ENCODE measurements at places on chromosomes 13 and 19.

DNA sequence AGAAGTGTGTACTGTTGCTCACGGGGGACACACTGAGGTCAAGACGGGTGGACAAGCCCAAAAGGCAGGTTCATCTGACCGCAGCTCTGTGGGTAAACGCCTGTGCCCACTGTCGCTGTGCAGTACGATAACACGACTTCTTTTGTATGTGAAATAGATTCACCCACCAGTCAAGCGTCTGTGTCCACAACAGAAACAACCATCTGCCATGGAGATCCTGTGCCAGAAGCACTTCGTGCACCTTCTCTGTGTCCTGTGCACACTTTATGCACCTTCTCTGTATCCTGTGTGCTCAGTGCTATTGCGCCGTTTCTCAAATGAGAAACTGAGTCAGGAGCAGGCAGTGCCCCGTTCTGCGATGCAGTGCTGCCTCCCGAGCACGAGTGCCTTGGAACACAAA, 138.9 kb downstream of the ATP11A start:
- DNase-seq: no peak

DNA sequence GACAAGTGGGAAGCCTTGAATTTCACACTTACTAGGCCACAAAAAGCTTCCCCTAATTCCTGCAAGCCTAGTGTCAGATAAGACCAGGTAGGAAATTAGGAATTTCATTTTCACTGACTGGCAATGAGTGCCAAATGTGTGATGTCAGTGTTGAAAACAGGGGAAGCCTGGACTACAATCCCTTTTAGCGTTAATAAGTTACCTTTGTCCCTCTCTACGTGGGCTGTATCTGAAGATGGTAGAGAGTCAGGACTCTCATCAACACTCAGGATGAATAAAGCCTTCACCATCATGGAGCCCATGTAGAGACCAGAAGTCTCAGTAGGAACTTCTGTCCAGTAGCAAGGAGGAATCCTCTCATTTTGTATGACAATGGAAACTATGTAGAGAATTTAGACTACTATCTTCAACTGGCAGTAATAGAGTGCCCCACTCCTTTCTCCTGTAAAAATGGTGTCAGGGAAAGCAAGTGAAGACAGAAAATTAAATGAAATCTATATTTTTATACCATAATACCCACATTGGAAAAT, 324.1 kb upstream of the KLHL1 start:
- DNase-seq: no peak

DNA sequence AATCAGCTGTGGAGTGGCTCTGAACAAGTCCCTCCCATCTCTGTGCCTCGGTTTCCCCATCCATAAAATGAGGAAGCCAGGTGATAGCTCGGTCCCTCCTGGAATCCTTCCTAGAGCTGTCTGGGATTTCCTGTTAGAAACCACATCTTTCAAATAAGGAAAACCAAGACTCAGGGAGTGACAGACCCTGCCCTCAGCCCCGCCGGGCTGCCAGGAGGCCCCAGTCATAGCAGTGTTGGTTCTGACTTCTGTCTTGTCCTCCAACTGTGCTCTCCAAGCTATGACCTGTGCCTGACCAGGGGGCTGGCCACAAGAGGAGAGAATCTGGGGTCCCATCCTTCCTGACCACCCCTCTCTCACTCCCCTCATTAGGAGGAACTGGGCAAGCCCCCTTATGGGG, 1.1 kb upstream of the SHD start:
- DNase-seq: no peak

DNA sequence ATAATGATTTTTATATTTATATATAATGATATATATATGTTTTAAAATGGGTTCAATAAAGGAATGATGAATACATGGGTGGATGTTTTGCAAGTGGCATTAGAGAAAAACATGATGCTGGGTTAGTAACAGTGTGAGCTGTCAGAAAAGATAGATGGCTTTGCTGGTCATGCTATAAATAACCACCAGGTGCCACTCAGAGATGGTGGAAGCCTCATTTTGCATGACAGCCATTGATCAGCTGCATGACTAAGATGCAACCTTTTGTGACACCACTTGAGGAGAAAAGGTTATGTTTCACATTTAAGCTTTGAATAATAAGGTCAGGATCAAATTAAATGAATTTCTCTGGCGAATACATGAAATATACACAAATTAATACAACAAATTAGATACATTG, 737.7 kb downstream of the PCDH9 start:
- DNase-seq: no peak

- DNase-seq: no peak
These were observed 15.3 kb downstream of the PIN1 start for GRCh38 chr19:9850235-9850959.
